NCI-H1436 treated with DMSO at 0.1 percent for 48 hours (cell line): ENCODE measurements at places on chromosomes 4 and X.

- DNase-seq, result no peak
Measured at GRCh38 chr4:10582059-10582686, 102.4 kb downstream of the CLNK start.

DNA sequence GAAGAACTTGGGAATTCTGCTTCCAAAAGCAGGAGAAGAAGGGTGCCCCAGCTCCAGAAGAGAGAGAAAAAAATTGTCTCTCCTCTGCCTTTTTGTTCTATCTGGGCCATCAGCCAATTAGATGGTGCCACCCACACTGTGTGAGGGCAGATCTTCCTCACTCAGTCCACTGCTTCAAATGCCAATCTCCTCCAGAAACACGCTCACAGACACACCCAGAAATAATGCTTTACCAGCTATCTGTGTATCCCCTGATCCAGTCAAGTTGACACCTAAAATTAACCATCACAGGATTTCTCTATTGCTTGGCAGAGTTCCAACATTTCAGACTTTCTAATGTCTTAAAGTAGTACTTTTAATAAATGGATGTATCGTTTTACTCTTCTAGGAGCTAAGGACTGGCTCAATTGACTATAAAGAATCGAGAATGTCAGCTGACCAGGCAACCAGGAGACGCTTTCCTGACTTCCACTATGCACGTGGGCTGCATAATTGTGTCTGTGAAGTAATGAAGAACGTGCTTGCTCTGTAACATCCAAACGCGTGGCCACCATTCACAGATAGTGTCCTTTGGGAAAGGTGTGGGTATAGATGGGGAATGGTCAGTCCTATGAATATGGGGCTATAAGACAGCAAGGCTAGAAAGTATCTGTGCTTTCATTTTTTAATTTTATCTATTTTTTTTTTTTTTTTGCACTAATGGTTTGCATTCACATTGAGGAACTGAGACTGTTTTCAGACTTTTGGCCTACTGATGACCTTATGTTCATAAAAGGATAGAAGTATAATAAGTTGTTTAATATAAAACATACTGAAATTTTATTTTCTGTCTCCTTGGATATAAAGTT, 9.9 kb upstream of the SMIM20 start:
- DNase-seq, result no peak

- no peak for DNase-seq
Measured at GRCh38 chr4:184395451-184395917, 78.9 kb downstream of the IRF2 start.

DNA sequence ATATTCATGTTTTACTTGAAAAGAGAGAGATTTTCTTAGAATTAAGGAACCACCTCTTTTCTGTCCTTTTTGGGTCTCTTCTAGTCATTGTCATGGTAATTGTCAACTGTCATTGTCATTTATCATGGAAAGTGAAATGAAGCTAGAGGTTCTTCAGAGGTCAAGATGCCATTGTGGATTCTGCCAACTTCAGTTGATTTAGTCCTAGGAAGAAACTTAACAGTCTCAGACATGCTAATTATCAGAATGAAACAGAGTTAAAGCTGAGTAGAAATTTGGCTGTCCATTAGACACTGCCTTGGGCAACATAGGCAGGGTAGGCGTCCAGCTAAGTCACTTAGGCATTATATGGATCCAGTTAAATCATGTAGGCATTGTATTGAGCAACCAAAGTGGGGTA, 796.1 kb upstream of the ADGRL3 start:
- DNase-seq, result no peak

DNA sequence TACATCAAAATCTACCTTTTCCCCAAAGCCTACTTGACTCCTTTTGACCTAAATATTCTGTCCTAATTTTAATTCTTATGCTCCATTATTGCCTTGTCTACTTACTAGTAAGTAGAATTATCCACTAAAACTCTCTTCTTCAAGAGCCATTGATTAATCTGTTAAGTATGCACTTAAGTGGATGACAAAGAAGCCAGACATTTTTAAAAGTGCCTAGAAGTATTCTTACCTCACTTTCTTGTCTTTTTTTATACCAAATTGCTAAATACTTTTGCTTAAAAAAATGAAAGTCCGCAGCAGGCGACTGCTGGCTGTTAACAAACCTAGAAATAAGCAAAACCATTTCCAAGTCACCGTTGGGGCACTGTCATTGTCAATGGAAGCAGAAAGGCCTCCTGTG, 20.1 kb upstream of the FRMPD4 start:
- DNase-seq, result no peak

DNA sequence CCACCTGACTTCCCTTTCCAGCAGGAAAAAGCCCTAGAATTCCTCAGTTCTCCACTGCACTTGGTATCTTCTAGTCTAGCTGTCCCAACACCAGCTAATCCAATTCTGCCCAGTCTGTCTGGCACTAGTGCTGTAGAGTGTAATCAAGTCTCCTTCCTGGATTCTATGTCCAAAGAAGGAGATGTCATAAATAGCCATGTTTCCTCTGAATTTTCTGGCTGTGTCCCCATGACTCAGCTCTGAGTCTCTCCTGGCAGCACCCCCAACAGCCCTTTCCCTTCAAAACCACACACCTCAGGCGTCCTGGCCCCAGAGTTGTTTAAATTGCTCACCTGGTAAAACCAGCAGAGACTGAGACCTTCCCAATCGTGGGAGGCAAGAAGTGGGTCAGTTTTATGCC, 197.2 kb downstream of the GRXCR1 start:
- DNase-seq, result no peak

DNA sequence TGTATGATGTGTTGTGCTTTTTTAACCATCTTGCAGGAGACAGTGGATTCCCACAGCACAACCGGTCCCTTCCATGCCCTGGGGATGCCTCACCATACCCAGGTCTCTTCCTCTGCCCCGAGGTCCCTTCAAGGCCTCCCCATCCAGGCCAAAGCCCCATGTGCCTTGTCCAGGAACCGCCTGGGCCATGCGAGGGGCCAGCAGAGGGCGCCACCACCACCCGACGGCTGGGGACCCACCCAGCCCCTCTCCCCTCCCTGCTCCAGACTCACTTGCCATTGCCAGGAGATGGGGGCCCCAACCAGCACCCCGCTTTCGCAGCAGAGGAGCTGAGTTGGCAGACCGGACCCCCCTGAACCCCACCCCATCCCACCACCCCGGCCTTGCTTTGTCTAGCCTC, 485.5 kb downstream of the TRAM1L1 start:
- DNase-seq, result no peak

DNA sequence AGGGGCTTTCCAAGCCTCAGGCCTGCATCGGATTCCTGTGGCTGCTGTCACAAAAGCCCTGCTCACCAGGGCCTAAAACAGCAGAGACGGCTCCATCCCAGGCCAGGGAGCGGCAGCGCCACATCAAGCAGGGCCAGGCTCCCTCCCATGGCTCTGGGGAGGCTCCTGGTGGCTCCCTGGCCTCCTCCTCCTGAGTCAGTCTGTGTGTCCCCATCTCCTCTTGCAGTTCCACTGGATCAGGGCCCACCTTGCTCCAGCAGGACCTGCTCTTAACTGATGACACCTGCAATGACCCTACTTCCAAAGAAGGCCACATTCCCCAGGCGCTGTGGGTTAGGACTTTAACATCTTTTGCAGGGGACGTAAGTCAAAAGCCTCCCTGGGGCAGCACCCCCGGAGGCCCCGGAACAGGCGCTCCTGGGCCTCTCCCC, 51.9 kb downstream of the CPZ start:
- no peak for DNase-seq

GRCh38 chr4:2939383-2940243, 23.6 kb downstream of the NOP14 start:
- no peak for DNase-seq

DNA sequence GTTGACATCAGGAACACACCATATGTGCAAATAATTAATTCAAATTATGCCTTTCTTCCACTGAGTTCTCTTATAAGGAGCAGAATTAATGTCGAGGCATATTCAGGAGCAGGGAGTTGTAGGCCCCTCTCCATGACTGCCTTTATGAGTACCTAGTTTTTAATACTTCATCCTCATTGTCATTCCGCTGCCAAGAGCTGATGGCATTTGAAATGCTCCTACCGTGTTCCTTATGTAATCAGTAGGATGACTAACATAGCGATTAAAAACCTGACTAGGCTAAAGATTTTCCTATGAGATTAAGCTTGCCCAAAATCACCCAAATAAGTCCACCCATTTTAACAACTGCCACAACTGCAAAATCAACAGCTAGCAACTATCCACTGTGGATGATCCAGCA, 220.6 kb downstream of the DHX15 start:
- no peak for DNase-seq

GRCh38 chrX:51876441-51876840, 17.0 kb upstream of the MAGED1 start:
- no peak for DNase-seq
